ENCODE measurements at places on chromosomes 11 and 22. TPM values are rescaled to one million over a fixed set of nuclear protein-coding genes. Genes with fewer than 3 reads are reported as not detected.

ZBTB16 gene
- polyA plus RNA-seq = 67.5 TPM

NAALAD2 gene
- polyA plus RNA-seq = 20.8 TPM

RNF26 gene
- polyA plus RNA-seq = 35.5 TPM

NCR3LG1 gene
- 3.1 TPM for polyA plus RNA-seq

GRAP2 gene
- polyA plus RNA-seq = 0.51 TPM

PANX3 gene
- polyA plus RNA-seq = 0.25 TPM

PAMR1 gene
- 35.2 TPM for polyA plus RNA-seq

TMEM126A gene
- polyA plus RNA-seq = 44.8 TPM

OR52I1 gene
- polyA plus RNA-seq = not detected

FOLR3 gene
- not detected for polyA plus RNA-seq

PPFIBP2 gene
- 43.6 TPM for polyA plus RNA-seq

MS4A3 gene
- polyA plus RNA-seq = not detected

GAB4 gene
- not detected for polyA plus RNA-seq

GVQW3 gene
- polyA plus RNA-seq = 1.9 TPM

NOX4 gene
- 5.5 TPM for polyA plus RNA-seq

OR4D5 gene
- polyA plus RNA-seq = not detected

LRP5 gene
- 39.9 TPM for polyA plus RNA-seq

DLG2 gene
- 0.45 TPM for polyA plus RNA-seq

SLC5A4 gene
- not detected for polyA plus RNA-seq

TUG1 gene
- 33.9 TPM for polyA plus RNA-seq

SLC1A2 gene
- polyA plus RNA-seq = not detected

CD44 gene
- polyA plus RNA-seq = 13.7 TPM

MUC5B gene
- polyA plus RNA-seq = 0.06 TPM

LRRC56 gene
- 1.2 TPM for polyA plus RNA-seq

B3GAT1 gene
- polyA plus RNA-seq = 0.40 TPM

SYT12 gene
- 0.50 TPM for polyA plus RNA-seq

APOL5 gene
- not detected for polyA plus RNA-seq

Data from hepatocyte (in vitro differentiated cells).